ENCODE measurements at places on chromosomes 1 and 21.

GRCh38 chr1:177200290-177200689 lies 29.5 kb downstream of the BRINP2 start:
- no peak for DNase-seq

DNA sequence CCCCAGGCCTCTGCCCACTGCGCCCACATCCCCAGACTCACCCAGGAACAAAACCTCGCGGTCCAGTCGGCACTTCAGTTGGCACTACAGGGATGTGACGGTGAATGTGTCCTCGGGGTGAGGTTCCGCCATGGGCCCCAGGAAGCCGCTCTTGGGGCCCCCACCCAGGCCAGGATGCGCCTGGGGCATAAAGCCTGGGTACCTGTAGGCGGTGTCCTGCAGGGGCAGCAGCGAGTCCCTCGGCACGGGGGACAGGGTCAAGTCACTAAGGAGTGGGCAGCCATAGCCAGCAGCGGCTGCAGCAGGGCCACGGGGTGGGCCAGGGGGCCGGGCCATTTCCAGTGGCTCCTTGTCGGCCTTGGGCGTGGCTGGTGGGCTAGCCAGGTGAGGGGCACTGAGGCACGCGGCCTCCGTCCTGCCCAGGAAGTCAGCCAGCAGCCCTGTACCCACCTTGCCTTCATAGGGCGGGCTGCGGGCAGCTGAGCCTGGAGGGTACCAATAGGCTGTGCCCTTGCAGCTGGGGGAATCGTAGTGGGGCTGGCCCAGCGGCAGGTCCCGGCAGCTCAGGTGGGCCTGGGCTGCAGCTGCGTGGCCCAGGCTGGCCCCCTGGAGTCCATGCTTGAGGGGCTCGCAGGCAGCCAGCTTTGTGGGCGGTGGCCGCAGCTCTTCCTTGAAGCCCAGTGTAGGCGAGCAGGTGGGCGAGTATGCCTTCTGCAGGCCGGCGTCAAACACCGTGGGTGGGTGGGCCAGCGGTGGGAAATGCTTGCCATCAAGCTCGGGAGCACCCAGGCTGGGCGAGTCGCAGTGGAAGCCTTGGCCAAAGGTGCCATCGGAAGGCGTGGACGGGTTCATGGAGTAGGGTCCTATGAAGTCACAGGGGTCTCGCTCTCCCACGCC lies 56.5 kb downstream of the AHDC1 start:
- no peak for DNase-seq

GRCh38 chr1:109508001-109508872 lies 1.3 kb downstream of the AMIGO1 start:
- DNase-seq = no peak

DNA sequence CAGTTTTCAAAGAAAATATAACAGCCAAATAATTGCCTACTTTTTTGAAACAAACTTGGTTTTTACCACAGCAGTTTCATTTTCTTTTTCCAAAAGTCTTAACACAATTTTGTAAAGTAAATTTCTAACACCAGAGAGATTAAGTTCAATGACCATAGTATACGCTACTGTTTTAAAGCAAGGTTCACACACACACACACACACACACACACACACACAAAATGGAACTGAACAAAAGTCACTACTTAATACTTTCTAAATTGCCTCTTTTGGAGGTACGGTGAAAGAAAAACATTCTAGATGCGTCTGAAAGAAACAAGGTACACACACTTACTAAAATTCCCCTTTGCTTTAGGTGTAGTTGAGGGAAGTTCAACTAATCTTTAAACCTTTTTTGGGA lies 30.1 kb downstream of the C21orf91 start:
- DNase-seq = no peak

DNA sequence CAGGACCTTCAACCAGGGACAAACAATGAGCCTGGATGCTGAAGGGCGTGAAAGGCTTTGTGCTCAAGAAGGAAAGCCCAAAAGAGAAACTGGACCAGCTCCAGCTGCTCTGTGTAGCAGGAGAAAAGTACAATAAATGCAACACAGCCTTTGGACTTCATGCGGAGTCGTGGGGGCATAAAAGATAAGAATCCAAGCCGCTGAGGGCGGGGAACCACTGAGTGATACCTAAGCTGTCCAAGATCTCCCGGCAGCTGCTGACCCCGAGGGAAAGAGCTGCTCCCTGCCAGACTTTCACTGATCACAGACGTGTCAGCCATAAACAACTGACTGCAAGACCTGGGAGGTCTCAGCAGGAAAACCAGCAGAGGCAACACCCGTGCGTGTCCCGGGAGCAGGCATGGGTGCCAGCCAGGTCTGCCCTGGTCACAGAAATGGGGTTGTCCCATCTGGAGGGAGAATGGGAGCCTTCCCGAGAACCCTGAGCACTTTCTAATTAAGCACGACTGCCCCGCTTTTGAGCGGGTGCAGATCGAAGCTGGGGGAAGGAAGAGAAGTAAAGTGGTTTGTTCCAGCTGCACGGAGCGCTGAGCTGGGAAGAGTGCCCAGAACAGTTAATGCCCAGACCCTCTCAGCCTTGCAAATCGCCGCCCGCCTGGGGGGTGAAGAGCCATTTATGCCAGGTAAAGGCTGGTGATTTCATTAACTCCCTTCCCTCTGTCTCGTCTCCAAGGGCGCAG lies 68.3 kb upstream of the TARDBP start:
- peak; percentile 62 for DNase-seq

- no peak for DNase-seq
These were observed 2.5 kb downstream of the SLC25A34 start for GRCh38 chr1:15738416-15739113.

- DNase-seq = no peak
These were observed 28.0 kb upstream of the EVA1B start for GRCh38 chr1:36351227-36351977.

DNA sequence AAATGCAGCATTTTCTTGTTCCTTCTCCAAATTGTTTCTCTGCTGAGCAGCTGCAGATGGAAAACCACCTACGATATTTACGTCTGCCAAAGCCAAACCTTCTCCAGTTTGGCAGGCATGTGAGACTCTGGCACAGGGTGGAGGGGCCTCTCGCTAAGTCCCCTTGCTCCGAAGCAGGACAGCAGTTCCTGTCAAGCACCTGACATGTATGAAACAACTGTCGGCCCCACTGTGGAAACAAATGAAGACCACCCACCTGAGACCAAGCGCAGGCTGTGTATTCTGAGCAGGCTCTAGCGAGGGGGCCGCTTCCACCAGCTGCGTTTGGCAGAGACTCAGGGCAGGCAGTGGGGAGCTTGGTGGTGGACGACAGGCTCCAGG lies 74.7 kb downstream of the RIPK4 start:
- DNase-seq = no peak

- no peak for DNase-seq
These were observed 103.2 kb upstream of the CASZ1 start for GRCh38 chr1:10899490-10900250.

GRCh38 chr1:58823481-58824010 lies 39.7 kb upstream of the JUN start:
- DNase-seq = no peak

GRCh38 chr1:15184436-15185241 lies 31.1 kb downstream of the TMEM51 start:
- DNase-seq = no peak

DNA sequence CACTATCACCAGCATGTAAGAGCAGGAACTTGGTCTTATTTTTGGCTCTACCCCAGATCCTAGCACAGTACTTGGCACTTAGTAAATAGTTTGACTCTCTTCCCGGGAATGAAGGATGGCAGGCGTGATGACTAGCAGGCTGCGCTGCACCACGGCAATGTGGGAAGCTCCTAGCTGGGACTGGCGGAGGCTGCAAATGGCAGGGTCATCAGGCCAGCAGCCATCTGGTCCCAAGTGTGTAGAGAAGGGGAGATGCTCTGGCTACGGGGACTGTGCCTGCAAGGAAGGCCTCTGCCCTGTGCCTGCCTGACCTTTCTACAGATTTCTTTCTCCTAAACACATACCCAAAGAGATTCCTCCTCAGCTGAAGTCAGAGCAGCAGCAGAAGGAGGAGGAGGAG lies 95.0 kb downstream of the KCND3 start:
- DNase-seq = no peak

GRCh38 chr1:25874635-25875153 lies 814 bp downstream of the PAQR7 start:
- DNase-seq = no peak

Measured in NCI-H1417 treated with DMSO at 0.1 percent for 48 hours (cell line).